ENCODE measurements at places on chromosomes 5 and 9.

DNA sequence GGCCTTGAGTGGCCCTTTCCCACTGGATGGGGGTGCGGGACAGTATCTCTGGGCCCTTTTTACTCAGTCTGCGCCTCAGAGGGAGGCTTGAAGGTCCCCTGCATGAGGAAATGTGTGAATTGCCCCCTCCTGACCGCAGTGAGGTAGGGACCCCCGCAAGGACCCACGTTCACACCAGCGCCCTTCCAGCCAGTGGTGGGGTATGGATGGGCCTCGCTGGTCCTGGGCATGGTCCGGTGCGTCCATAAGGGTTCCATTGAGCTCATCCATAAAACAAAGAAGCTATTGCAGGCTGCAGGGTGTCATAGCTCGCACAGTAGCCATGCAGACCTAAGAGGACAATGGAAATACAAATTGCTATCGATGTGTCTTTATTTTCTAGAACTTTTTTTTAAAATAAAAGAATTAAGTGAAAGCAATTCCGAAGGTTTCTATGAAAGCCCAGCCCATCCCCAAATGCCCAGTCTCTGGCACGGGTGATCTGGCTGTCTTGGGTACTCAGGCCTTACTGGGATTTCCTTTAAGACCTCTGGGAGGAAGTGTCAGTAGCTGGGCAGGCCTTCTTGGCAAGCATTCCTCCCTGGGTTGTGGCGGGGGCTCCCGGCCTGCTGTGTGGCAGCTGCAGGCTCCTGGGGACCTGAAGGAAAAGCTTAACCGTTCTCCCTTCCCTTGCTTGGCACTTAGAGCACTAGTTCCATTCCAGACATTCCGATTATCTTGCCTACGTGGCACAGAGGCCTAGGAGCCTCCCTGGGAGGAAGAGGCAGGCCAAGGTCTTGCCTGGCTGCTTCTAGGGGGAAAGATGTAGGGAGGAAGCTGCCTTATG lies 1.5 kb upstream of the SEMA5A start:
- DNase-seq, result no peak

- no peak for DNase-seq
Observed at GRCh38 chr5:96058084-96058483, 96.4 kb upstream of the ELL2 start.

GRCh38 chr5:17087035-17087434 lies 130.4 kb upstream of the BASP1 start:
- DNase-seq, result no peak

- DNase-seq, result peak; percentile 8
Observed at GRCh38 chr9:77011973-77012821, 7.3 kb upstream of the FOXB2 start.

- no peak for DNase-seq
Observed at GRCh38 chr5:176620333-176620981, 9.9 kb downstream of the SNCB start.

DNA sequence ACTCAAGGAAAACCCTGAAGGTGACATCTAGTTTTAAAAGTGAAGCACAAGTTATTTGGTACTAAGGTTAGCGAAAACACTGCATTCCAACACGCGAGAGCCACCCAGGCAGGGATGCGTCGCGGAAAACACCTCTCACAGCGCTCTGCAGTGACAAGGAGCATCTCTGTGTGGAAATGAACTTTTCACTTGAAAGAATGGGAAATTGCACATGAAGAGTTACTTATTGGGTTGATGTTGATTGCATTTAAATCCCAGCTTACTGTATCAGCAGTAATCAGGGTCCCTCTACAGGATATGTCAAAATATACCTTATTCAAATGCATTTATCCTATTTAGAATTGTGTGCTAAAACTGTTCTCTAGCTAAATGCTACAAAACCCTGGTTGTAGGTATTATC lies 144.4 kb downstream of the BNC2 start:
- DNase-seq, result no peak

- no peak for DNase-seq
Observed at GRCh38 chr5:8633696-8634095, 764.7 kb downstream of the MTRR start.

- no peak for DNase-seq
Observed at GRCh38 chr5:97224112-97224750, 41.2 kb upstream of the RIOK2 start.

DNA sequence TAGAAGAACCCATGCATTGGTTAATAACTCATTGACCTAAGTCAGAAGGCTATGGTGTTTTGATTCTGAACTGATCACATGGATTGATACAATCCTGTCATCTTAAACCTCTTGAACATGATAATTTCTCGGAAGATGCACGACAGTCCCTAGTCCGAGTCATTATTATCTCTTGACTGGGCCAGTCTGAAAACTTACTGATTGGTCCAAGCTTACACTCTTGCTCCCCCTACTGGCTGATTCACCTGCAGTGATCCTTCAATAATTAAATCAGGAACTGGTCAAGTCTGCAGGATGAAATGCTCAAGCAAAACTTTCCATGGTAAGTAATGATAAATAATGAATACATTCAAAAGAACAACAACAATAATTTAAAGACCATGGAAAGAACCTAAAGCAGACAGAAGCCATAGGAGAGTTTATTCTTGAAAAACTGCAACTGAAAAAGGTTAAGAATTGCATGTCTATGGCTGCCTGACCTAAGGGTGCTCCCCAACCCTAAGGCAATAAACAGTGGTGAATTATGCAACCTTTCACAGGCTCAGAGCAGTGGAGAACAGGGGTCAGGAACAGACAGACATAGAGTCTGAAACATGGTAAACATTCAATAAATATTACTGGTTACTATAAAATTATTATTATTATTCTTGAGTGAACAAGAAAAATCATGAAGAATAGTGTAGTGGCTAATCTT lies 79.3 kb downstream of the BRINP1 start:
- DNase-seq, result peak; percentile 70

DNA sequence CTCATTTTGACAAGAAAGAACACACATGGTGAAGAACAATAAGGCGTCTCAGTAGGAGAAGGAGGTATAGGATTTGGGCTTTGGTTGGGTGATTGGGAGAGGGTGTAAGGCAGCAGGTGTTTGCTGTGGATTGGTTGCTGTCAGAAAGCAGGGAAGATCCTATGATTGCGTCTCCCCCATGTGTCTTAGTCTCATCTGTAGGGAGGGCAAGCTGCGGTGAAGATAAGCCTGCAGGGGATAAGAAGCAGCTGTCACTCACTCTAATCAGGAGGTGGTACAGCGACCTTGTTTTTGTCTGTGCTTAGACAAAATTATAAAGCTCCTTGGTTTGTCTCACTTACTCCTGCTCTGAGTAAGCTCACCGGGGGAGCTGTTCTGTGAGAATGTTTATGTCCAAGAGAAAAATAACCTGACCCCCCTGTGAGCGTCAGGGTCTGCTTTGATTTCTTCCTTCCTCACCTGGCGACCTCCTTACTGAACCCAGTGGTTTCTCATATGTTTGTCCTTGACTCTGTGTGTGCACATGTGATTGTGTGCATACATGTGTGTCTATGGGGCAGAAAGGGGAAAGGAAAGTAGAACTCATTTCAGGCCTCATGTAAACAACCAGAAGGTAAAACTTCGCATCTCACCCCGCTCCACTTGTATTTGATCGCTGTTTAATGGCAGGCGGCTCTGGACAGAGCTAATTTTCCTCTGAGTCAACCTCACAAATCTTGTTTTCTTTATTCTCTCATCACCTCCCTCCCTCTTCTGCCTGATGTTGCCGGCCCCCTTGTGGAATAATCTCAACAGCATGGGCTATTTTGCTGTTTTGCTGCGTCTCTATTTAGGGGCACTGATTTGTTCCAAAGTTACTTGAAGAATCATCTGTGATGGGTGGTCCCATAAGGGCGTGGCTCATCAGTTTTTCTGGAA lies 105.6 kb downstream of the TENT4A start:
- DNase-seq, result no peak

GRCh38 chr9:132809677-132810271 lies 68.3 kb downstream of the AK8 start:
- DNase-seq, result no peak

DNA sequence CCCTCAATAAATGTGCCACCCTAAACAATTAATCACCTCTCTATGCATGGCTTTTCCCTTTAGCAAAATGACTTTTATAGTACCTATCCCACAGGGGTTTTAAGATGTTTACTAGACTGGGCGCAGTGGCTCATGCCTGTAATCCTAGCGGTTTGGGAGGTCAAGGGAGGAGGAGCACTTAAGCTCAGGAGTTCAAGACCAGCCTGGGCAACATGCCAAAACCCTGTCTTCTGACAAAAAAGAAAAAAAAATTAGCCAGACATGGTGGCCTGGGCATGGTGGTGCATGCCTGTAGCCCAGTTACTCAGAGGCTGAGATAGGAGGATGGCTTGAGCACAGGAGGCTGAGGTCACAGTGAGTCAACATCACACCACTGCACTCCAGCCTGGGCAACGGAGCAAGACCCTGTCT lies 13.5 kb downstream of the SH3TC2 start:
- no peak for DNase-seq

DNA sequence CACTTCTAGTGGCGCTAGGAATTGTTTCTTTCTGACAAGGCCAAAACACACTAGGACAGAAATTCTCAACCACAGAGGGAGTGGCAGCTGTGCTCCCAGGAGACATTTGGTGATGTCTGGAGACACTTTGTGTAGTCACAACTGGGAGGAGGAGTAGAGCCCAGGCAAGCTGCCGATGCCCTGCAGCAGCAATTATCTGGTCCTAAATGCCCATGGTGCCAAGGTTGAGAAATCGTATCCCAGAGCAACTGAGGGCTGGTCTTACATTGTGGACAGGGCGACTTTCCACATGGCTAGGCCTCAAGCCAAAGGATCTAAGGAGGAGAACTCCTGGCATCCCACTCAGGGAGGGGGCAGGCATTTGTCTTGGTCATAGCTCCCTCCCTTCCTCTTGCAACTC lies 259.9 kb downstream of the GADD45G start:
- DNase-seq, result no peak

DNA sequence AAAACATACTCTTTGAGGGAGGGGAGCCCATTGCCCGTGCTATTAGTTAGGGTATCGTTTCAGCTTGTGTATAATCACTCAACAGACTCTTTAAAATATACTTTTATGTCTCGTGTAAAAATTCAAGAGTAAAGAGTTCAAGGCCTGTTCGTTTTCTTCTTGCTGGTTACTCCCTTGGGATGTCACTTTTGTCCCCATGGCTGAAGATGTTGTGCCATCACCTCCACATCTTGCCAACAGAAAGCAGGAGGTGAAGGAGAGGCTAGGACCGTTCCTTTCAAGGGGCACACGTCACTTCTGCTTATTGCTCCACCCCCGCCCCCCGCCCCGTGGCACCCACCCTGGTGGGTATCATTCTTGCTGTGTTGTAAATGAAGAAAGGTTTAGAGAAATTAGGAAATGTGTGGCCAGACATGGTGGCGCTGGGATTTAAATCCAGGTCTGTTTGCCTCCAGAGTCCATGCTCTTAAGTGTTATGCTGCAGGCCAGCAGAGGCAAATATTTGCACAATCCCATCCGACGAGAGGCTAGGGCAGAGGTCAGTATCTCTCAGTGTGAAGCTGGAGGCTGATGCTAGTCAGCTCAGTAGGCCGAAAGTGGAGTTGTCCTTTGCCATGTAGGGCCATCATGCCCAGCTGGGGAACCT lies 3.0 kb downstream of the MLANA start:
- no peak for DNase-seq

DNA sequence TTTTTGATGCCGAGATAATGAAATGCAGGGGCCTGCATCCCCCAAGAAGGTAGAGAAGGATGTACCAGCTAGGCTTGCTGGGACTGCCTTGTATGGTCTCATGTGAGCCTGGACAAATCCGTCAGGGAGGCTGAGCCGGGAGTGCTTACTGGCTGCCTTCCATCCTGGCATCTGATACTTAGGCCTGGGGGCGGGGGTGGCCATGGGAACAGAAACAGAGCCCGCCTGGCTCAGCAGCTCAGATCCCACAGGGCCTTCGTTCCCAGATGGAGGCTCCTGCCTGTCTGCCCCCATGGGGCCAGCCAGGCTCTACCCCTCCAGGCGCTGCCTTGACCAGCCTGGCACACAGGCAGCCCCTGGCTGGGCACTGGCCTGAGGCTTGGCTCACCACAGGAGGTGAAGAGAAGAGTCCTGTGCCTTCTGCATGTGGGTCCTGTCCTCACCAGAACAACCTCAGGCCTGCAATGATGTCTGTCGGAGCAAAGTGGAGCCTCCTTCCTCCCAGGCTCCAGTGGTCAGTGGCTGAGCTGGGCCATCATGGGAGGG lies 10.5 kb upstream of the SPATA31E1 start:
- no peak for DNase-seq

- DNase-seq, result no peak
Observed at GRCh38 chr5:168801567-168801966, 222.4 kb upstream of the PANK3 start.

DNA sequence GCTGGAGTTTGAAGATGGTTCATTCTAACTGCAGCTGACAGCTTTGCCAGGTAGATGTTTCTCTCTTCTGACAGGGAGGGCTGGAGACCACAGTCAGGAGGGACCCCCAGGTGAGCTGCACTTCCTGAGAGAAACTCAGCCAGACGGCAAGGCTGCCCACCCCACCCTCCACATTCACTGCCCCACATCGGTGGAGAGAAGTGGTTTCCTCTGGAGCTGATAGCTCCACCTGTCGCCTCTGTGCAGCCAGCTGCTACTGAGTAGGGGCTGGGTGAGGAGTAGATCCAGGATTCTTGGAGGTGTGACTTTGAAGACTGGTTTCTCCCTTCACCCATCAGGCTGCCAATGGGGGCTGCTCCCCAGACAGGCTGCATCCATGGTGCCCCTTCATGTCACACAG lies 175.0 kb downstream of the CARTPT start:
- no peak for DNase-seq

- DNase-seq, result no peak
Observed at GRCh38 chr5:66529704-66530103, 66.5 kb upstream of the MAST4 start.

Measured in NAMALWA (cell line).